Stimulated activated CD4-positive, alpha-beta T cell treated with anti-CD3 and anti-CD28 coated beads, TNF-alpha, amount 100 ng/mL, for 4 hours (primary cell): ENCODE measurements at places on chromosomes 5 and 9.

- DNase-seq = no peak
Observed at GRCh38 chr9:71929791-71930440, 18.5 kb downstream of the C9orf85 start.

DNA sequence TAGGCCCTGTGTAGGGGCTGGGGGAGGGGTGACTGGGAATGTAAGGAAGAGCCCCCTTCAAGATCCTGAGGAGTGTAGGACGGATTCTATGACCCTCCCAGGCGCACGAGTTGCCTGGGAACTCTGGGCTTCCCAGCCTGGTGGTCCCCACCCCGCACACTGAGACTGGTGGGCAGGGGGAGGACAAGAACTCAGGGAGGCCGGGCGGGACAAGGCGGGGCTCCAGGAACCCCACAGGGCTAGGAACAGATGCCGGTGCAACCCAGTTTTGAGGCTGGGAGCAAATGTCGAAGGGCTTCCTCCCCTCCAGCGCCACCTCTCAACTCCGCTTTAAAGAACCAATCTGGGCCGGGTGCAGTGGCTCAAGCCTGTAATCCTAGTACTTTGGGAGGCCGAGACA is 1.3 kb upstream of the VDAC1 start:
- DNase-seq = no peak

DNA sequence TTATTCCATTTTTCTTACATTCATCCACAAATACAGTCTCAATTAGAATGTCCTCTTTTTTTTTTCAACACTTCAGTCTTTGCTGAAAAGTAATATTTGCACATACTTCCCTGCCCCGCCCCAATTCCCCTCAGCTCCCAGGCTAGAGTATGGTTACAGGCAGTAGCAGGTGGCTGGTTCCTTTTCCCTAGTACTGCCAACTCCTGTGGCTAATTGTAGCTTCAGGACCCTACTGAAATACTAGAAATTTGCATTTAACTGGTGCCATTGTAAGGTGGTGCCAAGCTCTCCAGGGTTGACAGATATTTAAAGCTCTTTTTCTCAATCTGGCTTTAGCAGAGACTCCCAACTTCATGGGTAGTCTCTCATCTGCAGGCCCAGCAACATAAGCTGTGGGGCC is 80.3 kb downstream of the FAM81B start:
- no peak for DNase-seq

DNA sequence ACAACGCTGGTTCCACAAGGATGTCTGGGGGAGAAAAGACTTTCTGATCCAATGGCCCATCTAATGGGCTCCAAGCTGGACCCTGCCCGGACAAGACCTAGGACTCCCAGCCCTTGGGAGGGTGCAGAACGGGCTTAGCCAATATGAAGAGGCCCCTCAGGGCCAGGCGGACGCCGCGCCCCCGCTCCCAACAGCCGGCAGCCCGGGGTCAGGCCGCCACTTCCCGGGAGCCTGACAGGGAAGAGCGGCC is 493 bp downstream of the P4HA2 start:
- DNase-seq = no peak

DNA sequence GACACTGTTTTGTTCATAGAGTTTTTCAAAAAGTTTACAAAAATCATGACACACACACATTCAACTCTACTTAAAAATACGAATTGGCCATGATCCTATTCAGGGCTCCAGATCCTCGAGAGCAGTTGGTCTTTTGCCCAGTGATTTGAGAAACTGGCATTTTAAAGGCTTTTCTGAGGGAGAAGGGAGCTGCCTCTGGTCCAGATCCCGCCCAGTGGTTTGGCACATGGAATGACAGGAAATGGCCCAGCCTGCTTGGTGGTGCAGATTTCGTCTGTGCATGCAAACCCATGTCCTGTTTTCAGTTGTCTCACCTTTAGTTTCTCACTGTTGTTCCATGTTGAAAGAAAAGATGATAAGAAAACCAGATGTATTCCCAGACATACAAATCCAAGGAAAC is 3.6 kb downstream of the CAMK4 start:
- DNase-seq = no peak

- DNase-seq = no peak
Observed at GRCh38 chr9:118891213-118891612, 478.0 kb downstream of the BRINP1 start.

DNA sequence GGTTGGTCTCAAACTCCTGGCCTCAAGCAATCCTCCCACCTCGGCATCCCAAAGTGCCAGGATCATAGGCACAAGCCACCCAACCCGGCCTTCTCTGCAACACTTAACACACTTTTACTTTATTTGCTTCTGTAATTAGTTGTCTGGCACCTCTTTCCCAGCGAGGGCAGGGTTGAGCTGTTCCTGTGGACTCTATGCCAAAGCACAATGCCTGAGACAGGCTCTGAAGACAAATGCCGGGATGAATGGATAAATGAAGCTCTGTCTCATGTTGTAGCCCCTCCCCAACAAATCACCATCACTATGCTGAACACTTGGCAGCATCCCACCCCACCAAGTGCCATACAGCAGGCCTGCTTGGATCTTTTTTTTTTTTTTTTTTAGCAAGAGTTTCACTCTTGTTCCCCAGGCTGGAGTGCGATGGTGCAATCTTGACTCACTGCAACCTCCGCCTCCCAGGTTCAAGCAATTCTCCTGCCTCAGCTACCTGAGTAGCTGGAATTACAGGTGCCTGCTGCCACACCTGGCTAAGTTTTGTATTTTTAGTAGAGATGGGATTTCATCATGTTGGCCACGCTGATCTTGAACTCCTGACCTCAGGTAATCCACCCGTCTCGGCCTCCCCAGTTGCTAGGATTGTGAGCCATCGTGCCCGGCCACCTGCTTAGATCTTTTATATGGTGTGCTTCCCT is 21.3 kb downstream of the GPX3 start:
- no peak for DNase-seq

DNA sequence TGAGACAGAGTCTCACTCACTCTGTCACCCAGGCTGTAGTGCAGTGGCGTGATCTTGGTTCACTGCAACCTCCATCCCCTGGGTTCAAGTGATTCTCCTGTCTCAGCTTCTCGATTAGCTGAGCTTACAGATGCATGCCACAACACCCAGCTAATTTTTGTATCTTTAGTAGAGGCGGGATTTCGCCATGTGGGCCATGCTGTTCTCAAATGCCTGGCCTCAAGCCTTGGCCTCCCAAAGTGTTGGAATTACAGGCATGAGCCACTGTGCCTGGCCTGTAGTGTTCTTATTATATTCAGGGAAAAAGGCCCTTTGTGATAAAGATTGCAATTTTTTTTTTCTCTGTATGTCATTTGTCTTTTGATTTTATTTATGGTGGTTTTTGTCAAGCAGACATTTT is 24.0 kb upstream of the MCCC2 start:
- no peak for DNase-seq

DNA sequence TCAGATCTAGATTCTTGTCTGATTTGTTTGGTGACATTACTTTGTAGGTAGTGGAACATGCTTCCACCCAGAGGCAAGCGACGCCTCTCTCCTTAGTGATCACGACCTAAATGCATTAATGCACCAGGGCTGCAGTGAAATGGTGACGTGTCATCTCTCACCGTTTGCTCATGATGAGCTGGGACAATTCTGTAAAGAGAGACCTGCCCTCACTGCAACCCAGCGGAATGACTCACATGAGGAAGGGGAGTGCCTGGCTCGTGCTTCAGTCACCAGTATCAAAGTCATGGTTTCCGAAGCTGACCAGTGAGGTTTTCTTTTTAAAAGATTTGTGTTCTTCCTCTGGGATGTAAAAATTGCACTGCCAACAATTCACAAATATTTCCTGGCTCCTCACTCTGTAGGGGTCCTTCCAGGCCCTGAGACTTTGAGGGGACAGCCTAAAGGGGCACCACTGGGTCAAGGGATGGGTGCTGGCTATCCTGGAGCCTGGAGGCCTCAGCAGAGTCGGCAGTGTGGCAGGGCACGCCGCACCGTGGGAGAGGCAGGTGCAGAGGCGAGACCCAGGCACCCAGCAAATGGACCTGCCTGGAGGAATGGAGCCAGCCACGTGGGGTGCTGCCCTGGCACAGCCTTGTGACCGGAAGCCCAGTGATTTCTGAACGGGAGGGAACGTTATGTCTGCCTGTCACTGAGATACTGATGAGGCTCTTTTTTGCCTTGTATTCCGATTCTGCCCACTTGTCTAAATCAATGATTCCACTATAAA is 17.3 kb downstream of the QSOX2 start:
- DNase-seq = no peak

DNA sequence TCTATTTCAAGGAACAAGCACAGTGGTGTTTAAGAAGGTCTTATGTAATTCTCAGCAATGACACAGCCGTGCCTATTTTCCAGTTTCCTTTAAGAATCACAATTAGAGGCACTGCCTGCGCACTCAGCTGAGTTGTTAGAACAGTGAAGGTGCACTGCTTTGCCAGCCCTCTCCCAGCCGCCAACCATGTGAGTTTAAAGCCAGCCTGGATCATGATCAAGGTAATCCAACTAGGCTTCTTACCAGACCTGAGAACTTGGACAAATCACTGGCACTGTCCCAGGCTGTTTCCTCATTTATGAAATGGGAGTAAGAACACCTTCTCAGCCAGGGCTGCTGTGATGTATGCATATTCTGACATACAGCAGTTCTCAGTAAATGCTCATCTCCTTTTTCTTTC is 99.6 kb downstream of the ASTN2 start:
- no peak for DNase-seq

DNA sequence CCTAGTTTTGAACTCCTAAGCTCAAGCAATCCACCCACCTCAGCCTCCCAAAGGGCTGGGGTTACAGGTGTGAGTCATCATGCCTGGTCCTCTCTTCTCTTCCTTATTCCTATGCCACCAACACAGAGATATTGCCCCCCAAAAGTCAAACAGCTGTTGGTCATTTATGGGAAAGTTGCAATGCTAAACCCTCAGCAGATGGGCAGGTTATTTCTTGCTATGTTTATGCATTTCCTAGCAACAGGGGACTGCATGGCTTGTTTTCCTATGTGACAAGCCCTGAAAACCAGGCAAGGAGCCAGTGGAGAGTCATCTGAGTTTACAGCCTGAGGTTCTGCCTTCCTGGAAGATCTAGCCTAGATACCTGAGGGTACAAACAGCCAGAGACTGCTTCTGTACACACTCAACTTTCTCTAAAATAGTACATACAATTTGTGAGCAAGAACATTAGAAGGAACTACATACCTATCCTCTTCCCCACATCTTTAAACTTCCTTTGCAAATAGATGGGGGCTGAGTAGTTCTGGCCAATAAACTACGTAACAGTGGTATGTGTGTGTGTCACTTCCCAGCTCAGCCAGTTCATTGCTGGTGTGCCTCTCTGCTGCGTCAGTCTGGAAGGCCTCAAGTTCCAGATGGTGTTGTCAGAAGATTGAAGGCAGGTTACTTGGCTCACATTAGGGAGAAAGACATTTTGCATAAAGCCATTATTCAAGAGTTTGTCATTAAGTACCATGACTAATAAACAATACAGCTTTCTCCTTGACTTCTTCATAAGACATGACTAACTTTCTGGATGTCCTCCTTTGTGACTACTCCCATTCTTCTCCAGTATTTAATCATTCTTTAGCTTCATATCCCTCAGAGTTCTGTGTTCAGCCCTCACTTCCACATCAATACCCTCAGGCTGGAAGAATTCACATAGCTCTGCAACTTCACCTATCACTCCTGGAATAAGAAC is 65.3 kb downstream of the CSNK1A1 start:
- no peak for DNase-seq

DNA sequence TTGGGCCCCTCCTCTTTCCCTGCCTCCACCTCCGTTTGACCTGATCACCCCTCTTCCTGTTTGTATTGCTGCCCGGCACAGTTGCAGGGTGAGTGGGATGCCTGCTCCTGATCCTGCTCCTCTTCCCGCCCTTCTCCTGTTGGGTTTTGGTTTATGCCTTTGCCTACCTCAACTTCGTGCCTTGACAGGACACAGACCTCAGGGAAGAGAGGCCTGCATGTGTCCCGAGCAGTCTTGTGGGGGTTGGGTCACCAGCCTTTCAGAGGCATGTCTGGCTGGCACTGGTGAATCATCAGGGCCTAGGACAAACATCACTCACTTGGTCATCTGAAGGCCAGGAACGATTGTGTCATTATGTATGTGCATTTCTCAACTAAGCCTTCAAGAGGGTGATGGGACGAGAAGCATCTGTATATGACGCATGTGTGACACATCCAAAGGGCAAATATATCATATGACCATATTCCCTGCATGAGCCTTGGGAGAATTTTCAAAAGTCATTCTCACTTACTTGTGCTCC is 56.9 kb downstream of the NPR3 start:
- no peak for DNase-seq

GRCh38 chr9:32704343-32704742 is 68.9 kb upstream of the TAF1L start:
- DNase-seq = no peak

DNA sequence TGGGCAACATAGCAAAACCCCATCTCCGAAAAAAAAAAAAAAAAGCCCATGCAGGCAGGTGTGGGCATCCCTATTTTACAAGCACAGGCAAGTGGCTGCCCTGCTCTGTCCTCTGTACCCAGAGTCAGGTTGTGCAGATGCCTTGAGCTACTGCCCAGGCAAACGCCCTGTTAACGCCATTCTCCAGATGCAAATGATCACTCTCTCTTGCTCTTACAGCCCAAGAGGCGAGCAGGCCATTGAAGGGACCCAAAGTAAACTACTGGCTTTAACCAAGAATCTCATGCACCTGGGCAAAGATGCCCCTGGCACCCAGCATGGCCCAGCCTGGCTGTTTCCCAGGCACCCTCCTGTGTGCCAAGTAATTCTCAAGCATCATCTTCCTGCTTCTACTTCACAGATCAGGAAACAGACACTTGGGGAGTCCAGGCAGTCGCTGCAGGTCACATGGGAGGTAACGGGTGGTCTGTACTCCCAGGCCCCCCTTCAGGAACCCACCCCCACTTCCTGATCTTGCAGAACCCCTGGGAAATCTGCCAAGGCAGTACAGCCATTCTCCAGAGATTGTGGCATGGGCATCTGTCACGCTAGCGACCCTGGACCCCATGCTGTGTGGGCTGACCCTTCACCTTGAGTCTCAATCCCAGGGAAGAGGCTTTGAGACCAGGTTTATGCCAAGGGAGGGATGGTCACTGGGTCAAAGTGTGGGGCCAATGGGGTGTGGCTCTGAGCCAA is 14.2 kb downstream of the EEIG1 start:
- DNase-seq = no peak

- DNase-seq = no peak
Observed at GRCh38 chr5:58259685-58260152, 200.2 kb downstream of the PLK2 start.

GRCh38 chr9:78592811-78593210 is 295.9 kb downstream of the PSAT1 start:
- no peak for DNase-seq

GRCh38 chr5:140481758-140482157 is 65.7 kb upstream of the EIF4EBP3 start:
- no peak for DNase-seq

DNA sequence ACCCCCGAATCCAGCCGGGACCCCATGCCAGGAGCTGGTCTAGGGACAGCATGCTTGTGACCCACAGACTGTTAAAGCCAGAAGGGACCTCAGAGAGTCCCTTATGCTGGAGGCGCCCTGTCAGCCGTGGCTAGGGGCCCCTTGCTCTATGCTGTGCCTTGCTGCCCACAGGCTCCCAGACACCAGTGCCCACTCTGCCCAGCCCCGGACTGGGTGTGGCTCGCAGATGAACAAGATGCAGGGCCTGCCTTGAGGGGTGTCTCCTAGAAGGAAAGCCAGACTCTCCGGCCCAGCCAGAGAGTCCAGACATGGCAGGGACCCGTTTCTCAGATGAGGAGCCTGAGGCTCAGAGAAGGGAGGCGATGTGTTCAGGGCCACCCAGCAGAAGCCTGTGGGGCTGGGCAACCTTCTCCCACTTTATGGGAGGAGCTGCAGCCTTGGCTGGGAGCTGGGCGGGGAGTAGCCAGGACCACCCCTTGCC is 85.7 kb downstream of the LMX1B start:
- DNase-seq = no peak

- no peak for DNase-seq
Observed at GRCh38 chr5:156178117-156178516, 148.8 kb upstream of the SGCD start.
